NCI-H460 (cell line): ENCODE measurements at places on chromosomes 1 and 21.

- no peak for DNase-seq
Observed at GRCh38 chr1:111647736-111648135, 28.1 kb downstream of the RAP1A start.

GRCh38 chr21:31514598-31514997, 144.9 kb upstream of the SOD1 start:
- no peak for DNase-seq

DNA sequence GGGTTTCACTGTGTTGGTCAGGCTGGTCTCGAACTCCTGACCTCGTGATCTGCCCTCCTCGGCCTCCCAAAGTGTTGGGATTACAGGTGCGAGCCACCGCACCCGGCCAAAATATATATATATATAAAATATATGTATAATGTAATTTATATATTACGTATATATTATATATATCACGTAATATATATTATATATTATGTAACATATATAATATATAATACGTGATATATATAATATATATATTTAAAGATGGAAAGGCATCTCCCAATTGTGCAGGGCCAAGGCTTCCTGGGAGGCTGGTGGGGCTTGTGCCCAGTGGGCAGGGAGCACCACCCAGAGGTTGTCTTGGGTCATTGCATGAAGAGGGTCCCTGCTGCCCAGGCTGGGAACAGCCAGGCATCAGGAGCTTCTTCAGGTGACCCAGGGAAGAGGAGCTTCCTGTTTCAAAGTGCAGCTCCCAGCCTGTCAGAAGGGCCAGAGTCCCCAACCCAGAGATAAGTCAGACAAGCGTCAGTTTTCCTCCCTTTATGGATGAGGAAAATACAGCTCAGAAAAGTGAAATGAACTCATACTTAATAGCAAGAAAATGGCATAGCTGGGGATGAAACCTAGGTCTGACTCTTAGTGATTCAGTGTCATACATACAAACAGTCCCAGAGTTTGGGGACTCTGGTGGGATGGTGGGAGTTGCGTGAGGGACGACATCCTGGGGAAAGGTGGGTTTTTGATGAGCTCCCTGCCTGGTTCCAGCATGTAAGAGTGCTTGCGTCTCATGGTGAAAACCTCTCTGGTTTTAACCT, 12.0 kb downstream of the UBE2Q1 start:
- DNase-seq, result peak; percentile 76

GRCh38 chr1:5620418-5620817, 371.8 kb downstream of the NPHP4 start:
- no peak for DNase-seq

DNA sequence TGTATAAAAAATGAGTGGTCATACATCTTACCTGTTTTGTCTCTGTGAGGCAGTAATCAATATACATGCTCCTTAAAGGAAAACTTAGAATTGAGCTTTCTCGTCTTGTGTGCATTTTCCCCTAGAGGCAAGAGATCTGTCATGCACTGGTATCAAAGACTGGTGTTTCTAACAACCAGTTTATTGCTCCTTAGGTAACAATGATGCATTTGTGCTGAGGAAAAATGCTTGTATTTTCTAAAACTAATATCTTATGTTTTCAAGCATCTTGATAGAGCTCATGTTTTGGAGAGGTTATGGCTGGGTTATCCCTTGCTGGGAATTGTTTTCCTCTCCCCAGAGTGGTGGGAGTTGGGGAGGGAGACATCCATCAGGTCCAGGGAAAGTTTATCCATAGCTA, 23.9 kb upstream of the CCDC190 start:
- no peak for DNase-seq

DNA sequence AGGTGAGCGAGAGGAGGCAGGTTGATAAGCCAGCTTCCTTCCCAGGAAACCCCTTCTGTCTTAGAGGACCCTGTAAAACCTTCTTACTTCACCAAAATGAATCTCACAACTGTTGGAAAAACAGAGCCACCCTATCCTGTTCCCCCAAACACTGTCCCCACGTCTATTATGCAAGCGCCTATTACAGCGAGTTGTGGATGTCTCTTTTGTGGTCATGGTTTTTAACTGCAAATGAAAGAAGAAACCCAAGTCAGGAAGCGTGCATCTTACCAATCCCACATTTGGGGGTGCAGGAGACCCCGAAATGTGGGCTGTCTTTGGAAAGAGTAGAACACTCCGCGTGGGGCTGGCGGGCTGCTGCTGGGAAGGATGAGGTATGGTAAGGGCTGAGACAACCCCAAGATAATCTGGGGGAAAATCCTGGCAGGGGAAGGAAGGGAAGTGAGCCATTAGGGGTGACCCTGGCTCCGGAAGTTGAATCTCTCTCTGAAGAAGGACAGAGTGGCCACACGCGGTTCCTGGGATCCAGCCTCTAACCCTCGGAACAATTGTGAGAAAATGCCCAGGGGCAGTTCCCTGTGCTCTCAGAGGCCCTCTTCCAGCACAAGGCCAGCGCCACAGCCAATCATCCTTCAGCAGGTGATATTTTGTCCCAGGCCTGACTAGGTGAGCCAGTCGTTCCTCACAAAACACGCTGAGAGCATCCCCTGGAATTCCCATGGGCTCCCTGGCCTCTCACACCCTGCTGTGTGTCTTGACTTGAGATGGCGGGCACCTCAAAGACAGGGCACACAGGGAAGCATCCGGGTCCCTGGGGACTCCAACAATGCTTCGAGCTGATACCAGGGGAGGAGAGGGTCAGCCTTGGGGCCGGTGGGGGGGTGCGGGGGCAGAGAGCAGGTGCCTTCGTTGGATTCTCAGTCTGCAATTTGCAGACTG, 168.5 kb upstream of the IRF2BP2 start:
- DNase-seq, result no peak

DNA sequence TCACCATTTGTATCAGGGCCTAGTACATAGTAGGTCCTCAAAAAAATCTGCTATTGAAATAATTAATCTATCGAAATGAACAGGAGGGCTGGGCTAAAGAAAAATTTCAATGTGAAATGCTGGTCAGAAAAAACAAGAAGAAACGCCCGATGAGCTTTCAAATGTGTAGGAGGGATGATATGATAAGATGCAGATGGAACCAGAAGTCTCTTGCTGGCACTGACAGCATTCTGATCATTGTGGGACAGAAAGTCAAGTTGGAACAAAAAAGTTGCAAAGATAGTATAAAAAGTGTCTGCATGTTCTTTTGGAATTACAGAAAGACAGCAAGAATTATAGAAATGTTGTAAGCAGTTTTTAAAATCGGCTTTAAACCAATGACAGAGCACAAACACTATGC, 11.1 kb downstream of the G0S2 start:
- no peak for DNase-seq

DNA sequence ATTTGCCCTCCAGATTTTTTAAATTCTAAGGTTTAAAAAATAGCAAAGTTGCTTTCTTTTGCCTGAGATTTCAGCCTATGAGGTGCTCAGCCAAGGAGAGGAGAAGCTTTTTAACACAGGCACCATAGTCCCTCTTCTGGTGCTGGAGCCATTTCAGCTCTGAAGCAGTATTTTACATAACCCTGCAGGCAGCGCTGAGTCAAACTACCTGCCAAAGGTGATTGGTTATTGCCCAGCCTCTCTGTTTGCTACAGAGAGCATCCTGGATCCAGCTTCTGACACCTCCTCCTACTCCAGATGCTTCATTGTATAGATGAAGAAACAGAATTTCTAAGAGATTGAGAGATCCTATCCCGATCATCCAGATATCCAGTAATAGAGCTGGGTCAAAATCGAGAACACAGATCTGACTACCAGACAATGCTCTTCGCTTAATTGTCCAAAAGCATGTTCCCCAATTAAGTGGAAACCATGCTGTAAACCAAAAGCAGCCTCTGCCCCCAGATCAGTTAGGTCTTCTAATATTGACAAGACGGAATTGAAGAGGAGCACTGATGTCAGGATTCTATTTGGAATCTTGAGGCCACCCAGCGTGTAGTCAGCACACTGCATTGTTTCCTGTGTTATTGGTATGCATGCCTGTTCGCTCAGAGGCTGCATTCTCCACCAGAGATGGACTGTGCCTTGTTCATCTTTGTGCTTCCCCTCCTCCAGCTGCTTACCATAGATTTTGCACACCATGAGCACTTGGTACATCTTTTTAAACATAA, 22.1 kb downstream of the RGS8 start:
- DNase-seq, result no peak

- no peak for DNase-seq
Observed at GRCh38 chr21:35873441-35873840, 186.9 kb downstream of the SETD4 start.

- no peak for DNase-seq
Observed at GRCh38 chr1:48035371-48036141, 38.4 kb upstream of the TRABD2B start.

DNA sequence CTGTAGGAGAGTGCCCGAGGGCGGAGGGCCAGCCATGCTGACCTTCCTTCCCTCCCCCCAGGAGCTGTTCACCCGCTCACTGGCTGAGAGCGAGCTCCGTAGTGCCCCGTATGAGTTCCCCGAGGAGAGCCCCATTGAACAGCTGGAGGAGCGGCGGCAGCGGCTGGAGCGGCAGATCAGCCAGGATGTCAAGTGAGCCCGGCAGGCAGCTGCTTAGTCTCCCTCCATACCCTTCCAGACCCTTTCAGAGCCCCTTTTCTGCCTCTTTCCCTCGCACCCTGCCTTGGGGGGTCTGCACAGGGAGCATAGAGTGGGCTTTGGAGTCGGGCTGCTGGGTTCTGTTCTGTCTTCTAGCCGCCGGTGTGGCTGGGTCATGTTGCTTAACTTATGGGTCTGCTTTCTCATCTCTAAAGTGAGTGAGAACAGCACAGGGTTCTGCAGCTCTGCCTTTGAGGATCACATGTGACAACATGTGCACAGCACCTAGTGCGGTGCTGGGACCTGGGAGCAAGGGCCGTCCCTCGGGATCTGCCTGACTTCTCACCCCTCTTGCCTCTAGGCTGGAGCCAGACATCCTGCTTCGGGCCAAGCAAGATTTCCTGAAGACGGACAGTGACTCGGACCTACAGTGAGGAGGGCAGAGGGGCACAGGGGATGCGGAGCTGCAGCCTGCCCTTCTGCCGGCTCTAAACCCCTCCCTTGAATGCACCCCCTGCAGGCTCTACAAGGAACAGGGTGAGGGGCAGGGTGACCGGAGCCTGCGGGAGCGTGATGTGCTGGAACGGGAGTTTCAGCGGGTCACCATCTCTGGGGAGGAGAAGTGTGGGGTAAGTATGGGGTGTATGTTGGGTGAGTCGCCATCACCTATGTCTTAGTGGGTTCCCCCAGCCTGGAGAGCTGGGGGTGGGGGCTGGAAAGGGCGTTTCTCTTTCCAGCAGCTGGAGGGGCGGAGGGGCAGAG, 6.2 kb downstream of the AMPD2 start:
- DNase-seq, result no peak

- no peak for DNase-seq
Observed at GRCh38 chr1:164628772-164629171, 69.8 kb downstream of the PBX1 start.

- no peak for DNase-seq
Observed at GRCh38 chr1:71638081-71638766, 557.4 kb upstream of the ZRANB2 start.

DNA sequence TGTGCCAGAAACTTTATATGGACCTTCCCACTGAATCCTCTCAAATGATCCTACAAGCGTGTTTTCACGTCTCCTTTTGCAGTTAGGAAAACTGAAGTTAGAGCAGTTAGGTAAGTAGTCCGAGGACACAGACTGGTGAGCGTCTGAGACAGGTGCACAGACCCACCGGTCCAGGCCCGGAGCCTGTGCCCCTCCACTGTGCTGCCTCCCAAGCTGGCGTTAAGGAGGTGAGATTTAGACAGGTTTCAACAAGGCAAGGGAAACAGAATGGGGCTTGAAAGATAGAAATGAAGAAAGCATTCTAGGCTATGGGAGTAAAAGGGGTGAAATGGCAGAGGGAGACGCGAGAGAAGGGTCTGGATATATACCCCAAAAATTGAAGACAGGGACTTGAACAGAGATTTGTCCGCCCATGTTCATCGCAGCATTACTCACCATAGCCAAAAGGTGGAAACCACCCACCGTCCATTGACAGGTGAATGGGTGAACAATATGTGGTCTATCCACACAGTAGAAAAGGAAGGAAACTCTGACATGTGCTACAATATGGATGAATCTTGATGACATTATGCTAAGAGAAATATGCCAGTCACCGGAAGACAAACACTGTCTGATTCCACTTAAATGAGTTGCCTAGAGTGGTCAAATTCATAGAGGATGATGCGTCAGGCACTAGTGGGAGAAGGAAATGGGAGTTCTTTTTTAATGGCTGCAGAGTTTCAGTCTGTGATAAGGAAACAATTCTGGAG, 15.7 kb upstream of the PKP1 start:
- no peak for DNase-seq

DNA sequence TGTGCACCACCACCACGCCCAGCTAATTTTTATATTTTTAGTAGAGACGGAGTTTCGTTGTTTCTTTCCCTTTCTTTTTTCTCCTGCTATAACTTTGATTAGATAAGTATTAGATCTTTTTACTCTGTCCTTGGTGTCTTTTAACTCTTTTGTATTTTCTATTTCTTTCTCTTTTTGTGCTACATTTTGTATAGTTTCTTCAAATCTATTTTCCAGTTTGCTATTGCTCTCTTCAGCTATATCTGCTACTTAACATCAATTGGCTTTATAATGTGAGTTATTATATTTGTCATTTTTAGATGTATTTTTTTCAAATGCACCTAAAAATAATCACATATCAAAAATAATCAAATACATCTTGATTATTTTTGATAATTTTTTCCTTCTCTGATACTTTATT, 16.0 kb upstream of the ERRFI1 start:
- DNase-seq, result no peak

GRCh38 chr1:41122148-41122547, 100.6 kb upstream of the SLFNL1 start:
- DNase-seq, result no peak

- no peak for DNase-seq
Observed at GRCh38 chr21:32383812-32384211, 9.0 kb downstream of the URB1 start.

DNA sequence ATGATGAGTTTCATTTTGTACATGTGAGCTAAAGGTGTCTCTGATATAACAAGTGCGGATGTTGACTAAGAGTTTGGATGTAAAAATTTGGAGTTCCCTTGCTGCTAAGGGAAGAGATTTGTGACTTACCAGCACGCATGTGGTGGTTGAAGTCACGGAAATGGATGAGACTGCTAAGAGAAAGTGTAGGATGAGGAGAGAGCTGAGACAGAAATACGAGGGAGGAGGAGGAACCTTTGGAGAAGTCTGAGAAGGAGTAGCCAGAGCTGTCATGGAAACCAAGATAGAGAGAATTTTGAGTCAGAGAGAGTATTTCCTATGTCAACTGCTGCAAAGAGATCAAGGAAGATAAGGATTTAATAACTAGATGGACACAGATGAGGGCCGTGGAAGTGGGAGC, 106.5 kb upstream of the COL24A1 start:
- DNase-seq, result no peak

GRCh38 chr21:43800566-43800965, 11.2 kb downstream of the RRP1 start:
- DNase-seq, result no peak
